ENCODE measurements at places on chromosomes 4 and X. TPM values are rescaled to one million over a fixed set of nuclear protein-coding genes. Genes with fewer than 3 reads are reported as not detected.

The ZNF711 gene
- total RNA-seq = 1.3 TPM

The MTTP gene
- 0.34 TPM for total RNA-seq

The ZRSR2 gene
- total RNA-seq = 11.2 TPM

The EDA gene
- 1.4 TPM for total RNA-seq

GRCh38 chr4:6472387-6473263 lies at the start of gene PPP2R2C:
Gene PPP2R2C, minus strand, starts transcription at chr4:6472614. Its CDS starts 385 bp downstream, at chr4:6472229.
- DNase-seq = peak; percentile 32

- DNase-seq = no peak
Measured at GRCh38 chr4:98816386-98816785, 112.5 kb downstream of the EIF4E start.

GRCh38 chr4:98586962-98587354 lies 71.5 kb downstream of the TSPAN5 start:
- no peak for DNase-seq
